ENCODE measurements at places on chromosomes 13 and 19.

DNA sequence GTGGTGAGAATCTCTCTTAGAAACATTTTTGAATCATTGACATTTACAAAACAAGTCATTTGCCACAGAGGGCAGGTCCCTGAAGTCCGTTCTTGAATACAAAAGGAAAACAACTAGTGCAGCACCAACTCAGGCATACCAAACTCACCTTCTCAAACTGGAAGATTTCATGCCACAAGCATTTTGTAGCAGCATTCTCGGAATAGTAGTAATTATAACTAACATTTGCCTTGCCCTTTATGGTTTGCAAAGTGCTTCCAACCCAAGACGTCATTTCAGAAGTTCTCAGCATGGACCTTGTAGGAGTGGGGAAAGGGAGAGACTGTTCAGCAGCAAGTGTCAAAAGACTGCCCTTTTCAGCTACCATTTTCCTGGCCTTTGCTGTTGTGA, 344.6 kb downstream of the RFC3 start:
- DNase-seq: no peak

DNA sequence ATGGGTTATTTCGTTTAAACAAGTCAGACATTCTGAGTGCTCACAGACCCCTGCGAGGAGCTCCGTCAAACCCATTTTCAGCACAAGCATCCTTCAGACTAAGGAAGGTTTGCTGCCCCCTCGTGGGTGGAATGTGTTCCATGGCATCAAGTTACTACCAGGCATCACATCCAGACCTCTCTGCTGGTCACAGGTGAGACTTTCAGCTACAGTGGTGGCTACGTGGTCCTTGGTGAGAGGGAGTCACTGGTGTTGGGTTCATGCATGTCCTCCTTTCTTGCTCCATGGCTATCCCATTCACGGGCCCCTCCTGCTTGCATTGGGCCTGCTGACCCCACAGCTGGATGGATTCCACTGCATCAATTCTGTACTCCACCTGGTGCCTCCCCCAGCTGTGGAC, 9.1 kb upstream of the LILRB5 start:
- DNase-seq: no peak

DNA sequence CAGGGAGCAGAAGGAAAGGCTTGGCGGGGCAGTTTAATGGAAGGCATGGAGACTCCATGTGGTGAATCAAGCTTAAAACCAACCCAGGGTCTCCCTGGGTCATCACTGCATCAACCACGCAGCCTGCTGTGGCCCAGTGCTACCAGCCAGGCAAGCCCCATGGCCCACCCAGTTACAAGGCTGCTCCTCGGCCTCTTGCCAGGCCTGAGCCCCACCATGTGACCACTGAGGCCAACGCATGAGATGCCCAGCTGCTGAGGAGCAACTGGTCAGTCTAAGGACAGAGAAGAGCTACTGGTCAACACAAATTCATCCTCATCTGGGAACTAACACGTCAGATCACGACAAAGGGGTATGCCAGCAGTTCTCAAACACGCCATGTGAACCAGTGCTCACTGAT, 15.4 kb upstream of the KPTN start:
- no peak for DNase-seq

- no peak for DNase-seq
These were observed 875 bp upstream of the EVI5L start for GRCh38 chr19:7829166-7829520.
